Naive B cell (primary cell): ENCODE measurements at places on chromosomes 7 and 10. TPM values are rescaled to one million over a fixed set of nuclear protein-coding genes. Genes with fewer than 3 reads are reported as not detected.

DPCD gene
- 2.8 TPM for polyA plus RNA-seq

CASTOR2 gene
- polyA plus RNA-seq, result 0.78 TPM

SLF2 gene
- 11.5 TPM for polyA plus RNA-seq

CARD11 gene
- 9.4 TPM for polyA plus RNA-seq

GET4 gene
- 20.1 TPM for polyA plus RNA-seq

SPDYE5 gene
- not detected for polyA plus RNA-seq

CHAT gene
- polyA plus RNA-seq, result not detected

NOD1 gene
- polyA plus RNA-seq, result 7.0 TPM

GRCh38 chr7:30594048-30594539, 584 bp upstream of the GARS1 start:
- peak; percentile 57 for DNase-seq

DNA sequence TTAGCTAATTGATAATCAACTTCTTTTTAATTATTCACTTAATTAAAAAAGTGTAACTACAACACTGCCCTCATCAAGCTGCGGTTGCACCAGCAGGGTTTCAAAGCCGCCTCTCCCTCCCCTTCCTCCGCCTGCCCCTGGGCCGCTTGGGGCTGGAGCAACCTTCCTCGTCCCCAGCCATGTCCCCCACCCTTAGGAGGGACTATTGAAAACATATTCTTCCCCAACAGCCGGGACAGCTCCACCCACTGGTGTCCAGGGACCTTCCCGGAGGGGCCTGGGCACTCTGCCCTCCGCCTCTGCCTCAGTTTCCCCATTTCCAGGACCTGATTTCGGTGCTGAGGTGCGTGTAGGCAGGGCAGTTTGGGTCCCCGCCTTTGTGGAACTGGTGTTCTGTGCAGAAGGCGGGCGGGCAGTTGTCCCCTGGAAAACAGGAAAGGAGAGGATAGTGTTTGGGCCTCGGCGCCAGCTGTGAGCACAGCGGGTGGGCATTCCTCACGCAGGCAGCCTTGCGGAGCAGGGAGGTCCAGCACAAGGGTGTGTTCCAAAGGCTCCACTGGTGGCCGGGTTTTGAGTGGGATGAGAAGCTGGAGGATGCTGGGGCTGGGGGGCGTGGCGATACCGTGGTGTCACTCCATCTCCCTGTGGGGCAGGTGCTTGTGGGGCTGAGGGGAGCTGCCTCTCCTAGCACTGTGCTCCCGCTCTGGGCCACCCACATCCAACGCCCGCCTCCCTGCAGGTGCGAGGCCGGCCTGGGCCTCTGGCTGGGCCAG, 15.7 kb downstream of the UNCX start:
- no peak for DNase-seq

GRCh38 chr7:112013274-112013673, 192.9 kb downstream of the DOCK4 start:
- DNase-seq, result no peak

DNA sequence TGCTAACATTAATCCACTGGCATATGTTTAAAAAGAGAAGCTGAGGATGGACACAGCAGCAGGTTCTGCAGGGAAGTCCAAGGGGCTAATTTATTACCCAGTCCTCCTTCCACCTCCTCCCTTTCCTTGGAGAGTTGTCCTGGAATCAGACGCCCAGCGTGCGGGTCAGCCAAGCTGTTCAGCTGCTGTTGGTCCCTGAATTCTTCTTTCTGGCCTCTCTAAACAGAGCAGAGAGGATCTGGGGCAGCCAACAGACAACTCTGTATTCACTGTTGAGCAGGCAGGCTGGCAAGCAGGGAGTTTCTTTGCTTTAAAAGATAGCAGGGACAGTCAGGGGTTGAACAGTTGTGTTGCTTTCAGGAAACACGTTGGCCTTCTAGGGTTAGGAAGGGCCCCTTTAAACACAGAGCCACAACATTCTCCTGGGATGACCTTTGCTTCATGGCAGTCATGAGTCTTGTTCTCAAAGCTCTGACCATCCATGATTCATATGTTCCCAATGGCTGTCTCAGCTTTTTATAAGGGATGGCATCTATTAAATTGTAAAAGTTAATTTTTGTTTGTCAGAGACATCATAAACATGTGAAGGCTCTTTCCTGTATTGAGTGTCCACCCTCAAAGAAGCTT, 217.0 kb downstream of the CREB5 start:
- no peak for DNase-seq

GRCh38 chr10:85447690-85448089, 918.9 kb downstream of the GRID1 start:
- DNase-seq, result no peak

DNA sequence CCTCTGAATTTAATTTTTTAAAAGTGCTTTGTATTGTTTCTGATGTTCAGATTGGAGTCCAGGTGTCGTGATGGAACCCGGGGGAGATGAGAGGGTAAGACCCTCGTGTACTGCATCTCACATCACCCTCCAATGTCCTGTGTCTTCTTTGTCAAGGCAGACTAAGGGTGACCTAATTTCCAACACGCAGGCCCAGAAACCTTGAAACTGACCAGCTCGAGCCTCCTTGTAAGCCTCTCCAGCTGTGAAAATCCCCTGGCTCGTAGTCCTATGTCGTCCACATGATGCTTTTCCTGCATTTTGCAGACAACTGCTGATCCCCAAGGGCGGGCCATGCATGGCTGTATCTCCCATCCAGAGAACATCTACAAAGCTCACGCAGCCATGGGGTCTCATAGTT, 220.2 kb downstream of the ARHGAP12 start:
- DNase-seq, result no peak

GRCh38 chr7:114630201-114630990, 215.8 kb downstream of the FOXP2 start:
- DNase-seq, result no peak

GRCh38 chr7:116393654-116394053, 105.9 kb upstream of the CAV2 start:
- DNase-seq, result no peak
